NCI-H187 treated with DMSO at 0.1 percent for 48 hours (cell line): ENCODE measurements at places on chromosomes 1 and 21.

DNA sequence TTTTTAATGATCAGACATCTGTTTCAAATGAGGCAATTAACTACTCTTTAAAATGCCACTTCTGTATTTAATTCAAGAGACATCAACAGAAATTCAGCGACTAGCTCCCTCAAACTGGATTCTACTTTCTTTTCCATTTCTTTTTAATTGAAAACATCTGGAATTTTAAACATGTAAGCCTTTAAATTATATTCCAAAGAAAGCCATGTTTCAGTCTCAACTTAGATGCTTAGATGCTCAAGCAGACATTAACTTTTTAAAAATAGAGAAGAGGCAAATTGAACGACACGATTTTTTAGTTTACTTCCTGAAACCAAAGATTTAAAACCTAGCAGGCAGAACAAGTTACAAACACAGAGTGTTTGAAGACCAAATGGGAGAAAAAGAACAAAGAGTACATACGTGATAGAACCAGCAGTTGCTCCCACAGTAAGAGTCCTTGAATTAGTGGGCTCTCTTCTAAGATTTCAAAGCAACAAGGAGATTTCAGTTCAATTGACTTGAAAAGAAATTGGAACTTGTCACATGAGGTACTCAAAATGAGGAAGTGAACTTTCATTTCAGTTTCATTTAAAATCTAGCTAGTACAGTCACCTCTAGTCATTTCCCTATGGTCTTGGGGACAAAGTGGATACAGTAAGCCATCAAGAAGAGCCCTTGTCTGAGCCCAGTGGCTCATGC lies at the start of gene CTSS:
CTSS (minus strand) TSS at position 483 of the 681 bp plus-strand sequence. CDS start 1,015 bp downstream, outside the sequence.
- DNase-seq, result no peak

- DNase-seq, result no peak
Measured at GRCh38 chr1:29117381-29117780, 6.3 kb downstream of the TMEM200B start.

DNA sequence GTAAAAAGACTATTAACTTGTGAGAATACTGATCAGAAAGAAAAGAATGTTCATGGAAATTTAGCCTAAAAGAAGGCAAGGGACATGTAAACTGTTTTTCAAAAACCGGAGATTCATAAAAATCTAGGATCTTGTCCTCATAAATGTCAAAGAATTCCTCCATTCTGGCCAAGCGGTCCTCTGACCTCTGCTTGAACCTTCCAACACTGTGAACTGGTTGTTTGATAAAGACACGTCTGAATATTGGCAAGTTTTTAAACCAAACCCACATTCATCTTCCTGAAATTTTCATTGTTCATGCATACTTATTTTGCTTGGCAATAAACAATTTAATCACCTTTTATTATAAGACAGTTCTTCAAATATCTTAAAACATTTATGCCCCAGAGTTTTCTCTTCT lies 19.8 kb downstream of the ASPM start:
- no peak for DNase-seq

GRCh38 chr1:116164604-116165368 lies 53.6 kb downstream of the MAB21L3 start:
- DNase-seq, result no peak

GRCh38 chr1:186974774-186975181 lies 146.0 kb downstream of the PLA2G4A start:
- no peak for DNase-seq

DNA sequence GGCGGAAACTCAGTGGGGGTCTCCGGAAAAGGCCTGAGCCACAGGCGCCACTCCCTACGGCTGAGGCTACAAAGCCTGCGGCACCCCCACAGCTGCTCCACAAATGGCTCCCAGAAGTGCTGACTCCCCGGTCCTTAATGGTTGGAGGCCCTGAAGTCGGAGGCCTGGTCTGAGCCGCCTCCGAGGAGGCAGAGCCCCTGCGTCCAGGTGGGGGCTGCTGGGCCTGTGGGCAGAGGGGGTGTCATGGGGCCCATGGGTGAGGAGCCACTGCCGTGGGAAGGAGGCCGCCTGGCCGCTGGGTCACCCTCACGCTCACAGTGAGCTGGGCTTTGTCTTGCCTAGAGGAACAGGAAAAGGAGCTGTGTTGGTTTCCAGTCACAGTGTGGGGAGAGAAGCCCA lies 12.4 kb upstream of the COL18A1 start:
- no peak for DNase-seq

DNA sequence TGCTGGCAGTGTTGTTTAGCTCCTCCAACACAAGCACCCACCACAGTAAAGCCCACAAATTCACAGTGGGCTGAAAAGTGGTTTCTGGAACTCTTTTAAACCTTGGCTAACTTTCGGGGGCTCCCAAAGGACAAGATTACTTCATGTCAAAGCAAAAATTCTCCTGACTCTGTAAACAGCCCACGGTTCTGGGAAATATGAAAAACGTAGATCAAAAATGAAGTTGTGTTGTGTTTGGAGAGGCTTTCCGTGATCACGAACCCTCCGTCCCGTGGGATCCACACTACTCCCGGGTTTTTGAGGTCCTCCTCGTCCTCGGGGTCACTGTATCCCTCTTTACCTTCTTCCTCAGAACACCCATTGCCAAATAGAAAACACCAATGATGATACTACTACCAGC lies 159.0 kb upstream of the RUNX1 start:
- no peak for DNase-seq

GRCh38 chr1:228515200-228515834 lies 28.1 kb downstream of the RNF187 start:
- no peak for DNase-seq

DNA sequence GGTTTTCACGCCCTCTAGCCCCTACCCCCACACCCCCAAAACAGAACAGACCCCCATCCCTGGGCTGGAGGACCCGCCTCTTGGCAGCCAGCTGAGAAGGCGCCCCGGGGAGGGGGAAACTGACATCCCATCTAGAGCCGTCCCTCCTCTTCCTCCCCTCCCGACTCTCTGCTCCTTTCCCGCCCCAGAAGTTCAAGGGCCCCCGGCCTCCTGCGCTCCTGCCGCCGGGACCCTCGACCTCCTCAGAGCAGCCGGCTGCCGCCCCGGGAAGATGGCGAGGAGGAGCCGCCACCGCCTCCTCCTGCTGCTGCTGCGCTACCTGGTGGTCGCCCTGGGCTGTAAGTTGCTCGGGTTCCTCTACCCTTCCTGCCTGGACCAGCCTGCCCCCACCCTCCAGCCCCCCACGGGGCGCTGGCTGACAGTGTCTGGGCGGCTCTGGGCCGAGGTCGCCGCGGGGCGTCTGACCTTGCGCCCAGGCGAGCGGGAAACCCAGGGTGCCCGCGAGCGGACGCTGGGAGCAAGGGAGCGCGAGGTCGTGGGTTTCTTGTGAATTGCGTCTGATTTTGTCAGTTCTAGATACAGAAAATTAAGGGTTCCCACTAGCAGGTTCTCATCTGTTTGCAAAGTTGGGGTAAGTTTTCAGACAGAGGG lies 618 bp downstream of the JAM2 start:
- no peak for DNase-seq

DNA sequence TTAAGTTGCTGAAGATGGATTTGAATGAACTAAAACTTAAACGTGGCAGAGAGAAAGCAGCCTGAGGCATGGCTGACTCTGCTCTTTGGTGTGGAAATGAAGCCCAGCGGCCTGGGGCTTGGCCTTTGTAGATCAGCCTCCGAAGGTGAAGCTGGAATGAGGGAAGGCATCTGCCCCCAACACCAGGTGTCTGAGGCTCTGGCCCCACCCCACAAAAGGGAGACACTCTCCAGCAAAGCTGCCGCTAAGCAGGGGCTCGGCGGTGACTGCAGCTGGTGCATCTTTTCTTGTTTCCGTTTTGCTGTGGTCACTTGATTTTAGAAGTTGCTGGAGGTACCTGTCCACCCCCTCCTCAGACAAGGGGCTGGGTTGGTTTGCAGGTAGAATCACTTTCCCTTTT lies 38.2 kb upstream of the NID1 start:
- DNase-seq, result no peak

DNA sequence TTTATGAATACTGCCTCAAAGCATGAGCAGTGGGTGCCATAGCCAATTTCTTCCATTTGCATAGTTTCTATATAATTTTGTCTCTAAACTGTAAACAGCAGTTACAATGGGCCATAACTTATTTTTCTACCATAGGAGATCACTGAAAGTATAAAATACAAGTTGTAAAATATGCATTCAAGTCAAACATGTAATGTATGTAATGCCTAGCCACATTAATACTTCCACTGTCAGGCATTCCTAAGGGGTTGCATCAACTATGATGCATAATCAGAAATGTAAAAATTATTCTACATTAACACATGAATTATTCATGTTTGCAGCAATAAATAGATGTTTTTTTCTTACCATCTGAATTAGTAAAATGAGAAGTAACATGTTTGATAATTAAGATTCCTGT lies 560.3 kb upstream of the ZP4 start:
- DNase-seq, result no peak

DNA sequence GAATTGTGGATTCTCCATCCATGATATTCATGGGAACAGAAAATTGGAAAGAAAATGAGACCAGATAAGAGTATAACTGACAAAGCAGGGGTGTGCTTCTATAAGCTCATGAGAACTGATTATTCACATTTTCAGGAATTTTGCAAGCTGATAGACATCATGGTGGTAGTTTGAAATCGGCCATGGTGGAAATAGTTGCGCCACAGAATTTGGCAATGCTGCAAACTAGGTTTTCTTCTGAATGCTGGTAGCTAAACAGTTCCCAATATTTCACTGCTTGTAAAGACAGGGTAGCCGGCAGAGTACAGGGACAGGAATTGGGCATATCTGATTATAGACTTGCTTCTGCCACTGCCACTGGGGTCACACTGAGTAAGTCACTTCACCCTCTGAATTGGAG lies 151.1 kb downstream of the PLXNA2 start:
- DNase-seq, result no peak

- no peak for DNase-seq
Measured at GRCh38 chr1:162922201-162922600, 61.2 kb upstream of the CCDC190 start.

DNA sequence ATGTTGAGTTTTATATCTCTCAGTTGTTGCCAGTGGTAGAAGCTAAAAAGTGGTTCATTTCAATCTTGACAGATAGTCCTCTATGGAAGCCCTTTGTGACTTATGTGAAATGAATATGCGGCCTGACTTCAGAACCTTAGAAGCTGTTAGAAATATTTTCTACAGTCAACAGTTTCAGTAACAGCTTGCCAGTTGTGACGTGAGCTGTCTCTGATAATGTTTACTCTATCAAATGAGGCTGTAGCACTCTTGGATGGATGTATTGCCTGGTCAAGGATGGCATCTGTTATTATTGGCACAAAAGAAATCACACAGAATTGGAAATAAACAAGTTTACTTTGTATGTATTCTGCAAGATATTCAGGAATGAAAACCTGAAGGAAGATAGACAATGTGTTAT lies 31.9 kb downstream of the SNX7 start:
- DNase-seq, result no peak

- DNase-seq, result no peak
Measured at GRCh38 chr1:212721388-212722247, 22.0 kb upstream of the BATF3 start.

DNA sequence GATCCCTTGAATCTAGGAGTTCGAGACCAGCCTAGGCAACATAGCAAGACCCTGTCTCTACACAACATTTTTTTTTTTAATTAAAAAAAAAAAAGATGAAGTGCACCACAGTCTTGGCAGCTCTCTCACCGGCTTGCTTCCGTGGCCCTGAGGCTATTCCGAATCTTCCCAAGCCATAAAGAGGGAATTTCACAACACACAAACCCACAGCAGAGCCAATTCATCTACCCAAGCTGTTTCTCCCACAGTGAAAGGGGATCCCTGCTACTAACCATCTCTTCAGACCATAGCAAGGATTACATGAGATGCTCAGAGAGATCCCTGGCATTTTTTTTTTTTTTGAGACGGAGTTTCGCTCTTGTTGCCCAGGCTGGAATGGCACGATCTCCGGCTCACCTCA lies 8.3 kb upstream of the CHD5 start:
- no peak for DNase-seq

DNA sequence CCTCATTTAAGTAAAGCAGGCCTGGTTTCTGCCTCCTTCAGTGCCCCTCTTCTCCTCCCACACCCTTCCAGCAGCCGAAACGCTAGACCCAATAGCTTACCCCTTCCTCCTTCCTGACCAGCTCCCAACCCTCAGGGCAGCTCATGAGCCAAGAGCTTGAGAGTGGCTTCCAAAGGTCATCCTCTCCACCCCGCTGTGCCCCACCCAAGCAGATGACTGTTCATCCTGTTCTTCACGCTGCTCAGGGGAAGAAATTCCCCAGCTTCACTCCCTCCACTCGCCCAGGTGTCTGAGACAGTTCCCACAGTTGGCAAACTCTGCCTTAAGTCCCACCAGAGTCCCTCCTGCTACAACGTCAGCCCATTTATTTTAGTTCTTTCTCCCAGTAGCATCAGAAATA lies 23.4 kb downstream of the ARHGEF19 start:
- DNase-seq, result no peak

- DNase-seq, result no peak
Measured at GRCh38 chr1:155297384-155297783, 3.9 kb downstream of the PKLR start.

- DNase-seq, result no peak
Measured at GRCh38 chr1:35115459-35116383, 36.5 kb downstream of the ZMYM1 start.

DNA sequence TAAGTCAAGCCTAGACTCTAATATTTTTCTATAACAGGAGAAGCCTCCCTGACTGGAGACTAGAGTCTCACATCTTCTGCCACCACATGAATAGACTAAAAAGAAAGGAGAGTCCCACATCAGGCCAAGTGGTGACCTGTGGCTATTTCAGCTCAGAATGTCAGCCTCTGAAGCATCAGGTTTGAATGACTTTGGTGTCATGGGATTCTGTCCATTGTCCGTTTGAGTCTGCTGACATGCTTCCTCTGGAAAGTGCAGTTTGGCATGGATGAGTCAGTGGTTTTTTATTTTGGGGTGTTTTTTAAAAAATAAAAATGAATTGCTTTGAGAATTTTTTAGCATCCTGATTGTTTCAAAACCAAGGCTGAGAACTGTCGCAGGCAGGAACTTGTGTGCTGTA lies 19.5 kb downstream of the DYRK3 start:
- no peak for DNase-seq

GRCh38 chr1:109876617-109877316 lies 33.9 kb upstream of the CSF1 start:
- DNase-seq, result no peak

- DNase-seq, result no peak
Measured at GRCh38 chr1:179743679-179744400, 749 bp downstream of the FAM163A start.

GRCh38 chr1:167601442-167602383 lies 28.3 kb upstream of the RCSD1 start:
- DNase-seq, result no peak

DNA sequence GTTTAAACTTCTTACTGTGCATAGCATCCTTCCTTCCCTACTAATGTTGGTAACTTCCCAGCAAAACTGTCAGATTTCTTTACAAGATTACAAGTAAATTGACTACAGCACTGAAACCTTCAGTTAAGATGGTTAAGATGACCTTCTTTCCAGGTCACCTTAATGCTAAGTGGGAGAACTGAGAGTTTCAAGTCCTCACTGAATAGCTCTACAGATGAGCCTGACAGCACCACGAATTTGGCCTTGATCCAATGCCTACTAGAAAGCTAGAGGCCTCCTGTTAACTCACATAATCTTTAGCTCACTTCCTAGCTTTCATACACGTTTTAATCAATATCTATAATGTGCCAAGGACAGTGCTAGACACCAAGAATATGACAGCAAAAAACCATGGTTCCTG lies 276.0 kb upstream of the PLD5 start:
- no peak for DNase-seq
